A172 (cell line): ENCODE measurements at places on chromosomes 1 and 21. TPM values are rescaled to one million over a fixed set of nuclear protein-coding genes. Genes with fewer than 3 reads are reported as not detected.
A peak's percentile ranks its signal among the peaks of the same experiment; 100 is the strongest.

TXNIP gene
- 14.1 and 14.4 TPM in 2 replicates for total RNA-seq

CFHR4 gene
- not detected in 2 replicates for total RNA-seq

ESPN gene
- 4.0 TPM in 1 of 2 replicates, not detected in the other for total RNA-seq

ASH1L gene
- 20.1 and 26.8 TPM in 2 replicates for total RNA-seq

APOBEC4 gene
- total RNA-seq = not detected in 2 replicates

DNA sequence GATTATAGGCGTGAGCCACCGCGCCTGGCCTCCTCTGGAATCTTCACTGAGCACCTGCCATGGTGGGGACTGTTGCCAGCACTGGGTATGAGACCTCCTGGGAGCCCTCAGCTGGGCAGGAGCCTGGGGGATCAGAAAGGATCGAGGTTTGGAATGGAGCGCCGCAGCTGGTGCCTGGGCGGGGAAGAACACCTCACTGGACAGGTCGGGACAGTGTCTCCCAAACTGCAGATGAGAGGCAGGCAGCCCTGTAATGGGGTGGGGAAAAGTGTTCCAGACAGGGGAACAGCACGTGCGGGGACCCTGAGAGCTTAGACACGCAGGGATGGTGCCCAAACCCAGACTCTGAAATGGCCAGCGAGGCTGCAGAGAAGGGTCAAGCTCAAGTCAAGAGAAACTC lies 150.9 kb upstream of the C1orf174 start:
- DNase-seq = no peak

GRCh38 chr1:110011527-110012041 lies 22.8 kb upstream of the STRIP1 start:
- DNase-seq = peak; percentile 41

DNA sequence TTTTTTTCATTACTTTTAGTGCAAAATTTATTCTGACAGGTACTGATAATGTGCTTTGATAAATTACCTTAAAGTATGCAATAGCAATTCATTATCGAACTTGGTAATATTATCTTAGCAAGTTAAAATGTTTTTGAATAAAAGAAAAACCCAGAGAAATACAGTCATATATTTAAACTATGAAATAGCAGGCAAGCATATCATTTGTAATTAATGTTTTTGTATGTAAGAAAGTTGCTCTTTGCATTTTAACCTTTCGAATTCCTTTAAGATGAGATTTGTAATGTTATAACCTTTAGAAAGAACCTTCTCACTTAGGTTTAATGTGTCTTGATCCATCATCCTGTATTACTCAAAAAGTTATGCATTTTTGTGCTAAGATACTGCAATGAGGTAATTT lies 585.6 kb downstream of the PTBP2 start:
- no peak for DNase-seq

DNA sequence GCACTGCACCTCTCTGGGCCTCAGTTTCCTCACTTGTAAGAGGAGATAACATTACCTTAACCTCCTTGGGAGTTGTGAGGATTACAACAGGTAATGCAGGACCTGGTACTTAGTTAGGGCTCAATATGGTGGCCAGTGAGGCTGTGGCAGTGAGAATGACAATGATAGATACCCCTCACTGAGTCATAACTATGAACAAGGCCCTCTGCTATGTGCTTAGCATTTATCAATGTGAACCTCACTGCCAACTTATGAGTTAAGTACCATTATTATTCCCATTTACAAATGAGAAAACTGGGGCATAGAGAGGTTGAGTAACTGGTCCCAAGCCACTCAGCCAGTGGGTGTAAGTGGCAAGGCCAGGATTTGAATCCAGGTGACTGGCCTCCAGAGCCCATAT lies 64.4 kb downstream of the HMGB4 start:
- no peak for DNase-seq

- no peak for DNase-seq
Measured at GRCh38 chr1:209643285-209644020, 8.8 kb downstream of the LAMB3 start.

DNA sequence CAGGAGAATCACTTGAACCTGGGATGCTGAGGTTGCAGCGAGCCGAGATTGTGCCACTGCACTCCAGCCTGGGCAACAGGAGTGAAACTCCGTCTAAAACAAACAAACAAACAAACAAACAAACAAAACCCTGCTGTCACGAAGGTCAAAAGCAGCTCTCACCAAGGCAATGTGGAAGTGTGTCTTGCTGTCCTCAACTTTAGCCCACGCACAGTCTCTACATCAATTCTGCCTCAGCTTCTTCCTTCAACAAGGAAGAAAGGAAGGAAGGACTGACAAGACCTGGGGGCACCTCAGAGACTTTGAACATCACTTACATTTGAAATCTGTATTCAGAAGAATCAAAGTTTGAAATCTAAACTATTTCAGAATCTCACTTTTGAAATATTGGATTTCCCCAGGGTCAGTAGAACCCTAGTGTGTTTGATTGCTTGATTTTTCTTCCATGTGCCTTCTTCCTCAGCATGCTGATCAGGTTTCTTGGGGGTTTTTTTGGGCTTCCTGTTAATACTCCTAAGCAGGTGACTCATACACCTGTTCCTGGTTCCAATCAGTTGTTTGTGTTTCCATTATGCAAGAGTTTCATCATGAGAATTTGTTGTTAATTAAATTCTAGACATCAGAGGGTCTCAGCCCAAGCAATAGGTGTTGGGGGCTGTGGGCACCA lies 6.5 kb upstream of the CSTB start:
- no peak for DNase-seq

GRCh38 chr1:234647758-234648157 lies 37.8 kb upstream of the IRF2BP2 start:
- no peak for DNase-seq

- DNase-seq = peak; percentile 100
Measured at GRCh38 chr1:221439747-221440501, 302.0 kb downstream of the DUSP10 start.

GRCh38 chr1:14611792-14612191 lies 13.3 kb downstream of the KAZN start:
- no peak for DNase-seq

- no peak for DNase-seq
Measured at GRCh38 chr1:71651214-71651613, 570.4 kb upstream of the ZRANB2 start.
